CD4-positive, CD25-positive, alpha-beta regulatory T cell (primary cell): ENCODE measurements at places on chromosomes 1 and 21. TPM values are rescaled to one million over a fixed set of nuclear protein-coding genes. Genes with fewer than 3 reads are reported as not detected.
A peak's percentile ranks its signal among the peaks of the same experiment; 100 is the strongest.

GRCh38 chr1:105684714-105685113 is 1371.8 kb upstream of the PRMT6 start:
- DNase-seq, result no peak

GRCh38 chr1:225479996-225480720 is 52.3 kb upstream of the LBR start:
- no peak for DNase-seq

- no peak for DNase-seq
Observed at GRCh38 chr21:44889625-44890337, 16.3 kb upstream of the PTTG1IP start.

- DNase-seq, result no peak
Observed at GRCh38 chr1:110573314-110573713, 32.8 kb downstream of the KCNA2 start.

DNA sequence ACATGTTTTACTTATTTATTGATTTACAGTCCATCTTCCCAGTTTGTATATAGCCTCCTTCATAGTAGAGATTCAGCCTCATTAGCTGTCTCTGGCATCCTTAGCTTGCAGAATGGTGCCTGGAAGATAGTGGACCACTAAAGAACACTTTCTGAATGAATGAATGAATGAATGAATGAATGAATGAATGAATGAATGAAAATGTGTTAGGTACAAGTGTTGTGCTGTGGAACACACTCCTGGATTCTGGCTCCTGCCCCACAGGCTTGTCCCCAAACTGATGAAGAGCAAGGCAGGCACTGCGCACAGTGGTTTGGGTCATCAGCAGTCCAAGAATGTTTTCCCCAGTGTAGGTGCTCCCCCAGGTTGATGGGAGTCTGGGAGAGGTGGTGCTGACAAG is 159.4 kb downstream of the ST6GALNAC5 start:
- no peak for DNase-seq

- no peak for DNase-seq
Observed at GRCh38 chr1:231027136-231027925, 12.7 kb downstream of the FAM89A start.

DNA sequence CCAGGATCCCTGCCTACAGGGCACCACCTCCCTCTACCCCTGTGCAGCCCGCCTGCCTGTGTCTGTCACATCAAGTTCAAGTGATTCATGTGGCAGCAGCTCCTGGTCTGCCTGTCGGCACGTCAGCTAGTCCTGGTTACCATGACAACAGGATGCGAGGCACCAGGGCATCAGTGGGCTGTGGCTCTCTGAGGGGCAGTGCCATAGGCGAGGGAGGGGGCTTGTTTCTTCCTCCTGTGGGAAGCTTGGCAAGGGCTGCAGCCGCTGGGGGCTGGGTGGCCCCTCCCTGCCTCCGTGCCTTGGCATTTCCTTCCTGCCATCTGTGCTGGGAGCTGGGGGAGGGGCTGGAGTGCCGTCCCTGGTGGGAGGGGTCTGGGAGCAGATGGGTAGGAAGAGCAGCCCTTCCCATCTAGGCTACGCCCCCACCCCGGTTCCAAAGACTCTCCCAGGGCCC is 43.1 kb downstream of the FOXO6 start:
- DNase-seq, result no peak

GRCh38 chr1:4307911-4308545 is 346.4 kb upstream of the AJAP1 start:
- DNase-seq, result no peak

DNA sequence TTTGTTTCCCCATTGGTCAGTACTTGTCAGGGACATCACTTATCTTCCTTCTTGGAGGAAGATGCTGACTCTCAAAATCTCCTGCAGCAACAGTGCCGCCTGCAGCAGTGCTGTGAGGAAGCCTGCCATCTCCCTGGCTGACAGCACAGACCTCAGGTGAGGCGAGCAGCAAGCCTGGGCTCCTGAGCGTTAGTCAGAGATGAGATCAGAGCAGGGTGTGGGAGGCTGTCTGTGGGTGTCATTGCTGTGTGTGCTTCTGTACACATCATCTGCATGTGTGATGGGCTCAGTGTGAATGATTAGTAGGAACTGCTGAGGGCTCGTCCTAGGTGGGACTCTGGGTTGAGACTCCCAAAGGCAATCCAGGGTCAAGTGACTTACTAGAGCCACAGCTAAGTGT is 6.1 kb downstream of the STRIP1 start:
- no peak for DNase-seq

GRCh38 chr1:162230096-162230495 is 146.6 kb downstream of the SPATA46 start:
- DNase-seq, result no peak

DNA sequence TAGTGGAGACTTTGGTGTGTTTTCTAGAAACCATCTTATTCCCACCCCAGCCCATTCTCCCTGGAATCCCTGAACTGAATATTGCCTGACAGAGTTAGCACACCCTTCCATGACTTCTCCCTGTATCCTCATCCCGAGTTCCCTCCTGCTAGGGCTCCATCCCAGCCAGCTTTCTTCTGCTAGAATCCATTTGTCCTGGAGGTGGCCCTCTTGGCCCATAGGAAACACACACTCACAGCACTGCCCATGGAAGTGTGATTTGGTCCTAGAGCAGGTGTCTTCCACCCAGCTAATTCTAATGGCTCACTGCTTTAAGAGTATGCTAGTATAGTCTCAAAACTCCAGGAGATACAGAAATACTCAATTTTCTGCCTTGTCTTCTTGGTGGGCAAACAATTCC is 4.1 kb downstream of the KRTAP15-1 start:
- DNase-seq, result no peak

- DNase-seq, result no peak
Observed at GRCh38 chr1:64197076-64197475, 6.3 kb upstream of the UBE2U start.

GRCh38 chr1:244047621-244048255 is 3.3 kb upstream of the ZBTB18 start:
- DNase-seq, result no peak

DNA sequence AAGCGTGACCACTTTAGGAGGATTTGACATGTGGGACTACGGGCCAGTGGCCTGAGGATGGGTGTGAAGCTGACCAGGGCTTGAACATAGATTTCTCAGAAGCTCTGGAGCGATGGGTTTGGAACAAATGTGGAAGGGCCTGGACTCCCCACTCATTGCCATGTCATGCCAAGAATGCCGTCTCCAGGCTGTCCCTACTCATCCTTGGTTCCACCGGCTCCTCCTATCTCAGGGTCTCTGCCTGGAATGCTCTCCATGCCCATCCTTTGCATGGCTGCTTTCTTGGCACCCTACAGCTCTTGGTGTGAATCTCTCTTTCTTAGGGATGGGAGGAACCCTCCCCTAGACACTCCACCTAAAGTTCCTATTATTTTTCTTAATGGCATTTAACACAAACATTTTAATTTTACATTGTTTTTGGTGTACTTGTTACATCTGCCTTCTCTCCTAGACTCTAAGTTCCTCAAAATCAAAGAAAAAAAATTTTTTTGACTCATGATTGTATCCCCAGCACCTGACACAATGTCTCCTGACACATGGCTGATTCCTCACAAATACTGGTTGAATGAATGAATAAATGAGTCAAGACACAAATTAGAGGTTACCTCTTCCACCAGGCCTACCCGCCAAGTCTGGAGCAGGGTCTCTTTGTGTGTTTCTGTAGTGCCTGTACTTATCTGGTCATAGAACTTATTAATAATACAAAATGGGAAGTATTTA is 114.5 kb downstream of the OMA1 start:
- no peak for DNase-seq

- DNase-seq, result no peak
Observed at GRCh38 chr1:177966199-177966598, 3.7 kb downstream of the SEC16B start.

DNA sequence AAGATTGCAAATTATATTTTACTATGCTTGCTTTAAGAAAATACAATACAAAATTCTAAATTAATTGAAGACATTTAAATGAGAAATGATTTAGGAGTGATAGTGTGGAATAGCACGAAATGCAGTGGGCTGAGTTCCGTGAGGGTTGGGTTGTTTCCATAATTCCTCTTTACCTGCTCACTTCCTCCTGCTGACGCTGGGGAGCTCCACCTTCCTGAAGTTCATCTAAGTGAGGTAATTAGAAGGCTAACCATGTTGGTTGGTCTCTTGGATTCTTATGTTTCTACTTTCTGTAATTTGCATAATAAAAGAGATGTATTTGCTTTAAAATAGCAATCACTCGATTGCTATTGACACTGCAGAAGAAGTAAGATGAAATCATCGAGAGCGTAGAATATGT is 4.7 kb downstream of the OR14I1 start:
- no peak for DNase-seq

- DNase-seq, result peak; percentile 79
Observed at GRCh38 chr1:43836267-43836951, 97.2 kb upstream of the ARTN start.

DNA sequence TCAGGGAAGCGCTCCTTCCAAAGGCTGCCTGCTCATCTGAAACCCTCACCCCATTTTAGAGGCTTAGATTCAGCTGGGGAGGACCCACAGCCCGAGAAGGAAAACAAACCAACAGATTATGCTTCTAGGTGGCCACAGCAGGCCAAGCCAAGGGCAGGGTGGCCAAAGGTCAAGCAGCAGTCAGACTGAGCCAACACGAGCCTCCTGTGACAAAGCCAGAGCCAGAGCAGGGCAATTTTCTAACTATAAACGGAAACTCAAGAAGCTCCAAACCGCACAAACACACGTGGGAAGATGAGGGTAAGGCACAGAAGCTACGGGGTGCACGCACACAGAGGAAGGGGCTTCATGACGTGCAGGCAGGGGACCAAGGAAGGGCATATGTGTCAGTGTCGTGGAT is 64.1 kb downstream of the PLEKHA6 start:
- no peak for DNase-seq

- no peak for DNase-seq
Observed at GRCh38 chr1:163029901-163030300, 39.3 kb upstream of the RGS4 start.

DNA sequence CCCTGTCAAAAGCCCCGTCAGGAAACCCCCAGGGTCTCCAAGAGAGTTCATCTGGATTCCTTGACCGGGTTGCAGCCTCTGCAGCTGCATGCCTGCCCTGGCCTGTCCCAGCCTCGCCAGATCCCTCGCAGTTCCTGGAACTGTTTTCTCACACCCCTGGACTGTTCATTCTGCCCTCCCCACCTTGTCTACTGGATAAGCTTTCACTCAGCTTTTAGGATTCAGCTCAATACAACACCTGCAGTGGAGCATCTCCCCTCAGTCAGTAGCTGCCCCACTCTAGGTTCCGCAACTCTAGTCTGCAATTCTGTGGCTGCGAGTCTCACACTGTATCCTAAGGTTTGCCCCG is 67.2 kb downstream of the FAM163A start:
- DNase-seq, result no peak

DNA sequence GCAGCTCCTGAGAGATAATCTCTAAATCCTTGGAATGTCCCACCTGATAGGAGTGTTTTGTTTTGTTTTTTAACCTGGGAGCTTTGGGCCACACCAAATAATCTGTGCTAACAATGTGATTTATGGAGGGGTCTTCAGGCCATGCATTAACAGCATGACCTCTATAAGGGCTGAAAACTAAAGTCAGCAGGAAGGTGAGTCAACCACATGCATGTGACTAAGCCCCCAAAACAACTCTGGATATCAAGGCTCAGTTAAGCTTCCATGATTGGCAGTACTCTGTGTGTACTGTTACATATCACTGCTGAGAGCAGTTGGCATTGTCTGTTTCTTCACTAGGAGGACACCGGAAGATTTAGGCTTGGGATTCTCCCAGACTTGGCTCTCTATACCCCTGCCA is 10.7 kb downstream of the AUNIP start:
- no peak for DNase-seq

- peak; percentile 44 for DNase-seq
Observed at GRCh38 chr1:17437580-17438317, 1.7 kb downstream of the RCC2 start.

GRCh38 chr1:3397311-3397710 is 57.2 kb upstream of the ARHGEF16 start:
- no peak for DNase-seq

GRCh38 chr1:110541906-110542395 is 23.0 kb upstream of the KCNA10 start:
- no peak for DNase-seq

RSPO1 gene
- total RNA-seq, result not detected

XKR8 gene
- 9.1 TPM for total RNA-seq

TCHH gene
- not detected for total RNA-seq

ADAMTS5 gene
- total RNA-seq, result not detected

CACNA1S gene
- not detected for total RNA-seq

PROX1 gene
- not detected for total RNA-seq

TMEM54 gene
- not detected for total RNA-seq

MPL gene
- total RNA-seq, result 2.2 TPM

SERTAD4 gene
- not detected for total RNA-seq

FCAMR gene
- not detected for total RNA-seq

TRIM67 gene
- total RNA-seq, result not detected

SPRR2A gene
- total RNA-seq, result not detected

AADACL4 gene
- total RNA-seq, result not detected

UBE2U gene
- total RNA-seq, result not detected

CD1E gene
- total RNA-seq, result not detected
